Fibroblast of skin of abdomen (primary cell): ENCODE measurements at places on chromosomes 4 and X.

- DNase-seq = no peak
These were observed 22.0 kb downstream of the RUFY3 start for GRCh38 chr4:70743731-70744130.

GRCh38 chr4:80360084-80360483 lies 24.6 kb downstream of the CFAP299 start:
- DNase-seq = no peak

- no peak for DNase-seq
These were observed 123.9 kb downstream of the NAA11 start for GRCh38 chr4:79201971-79202370.

GRCh38 chrX:24294619-24295018 lies 19.2 kb downstream of the SUPT20HL2 start:
- peak; percentile 29 for DNase-seq

DNA sequence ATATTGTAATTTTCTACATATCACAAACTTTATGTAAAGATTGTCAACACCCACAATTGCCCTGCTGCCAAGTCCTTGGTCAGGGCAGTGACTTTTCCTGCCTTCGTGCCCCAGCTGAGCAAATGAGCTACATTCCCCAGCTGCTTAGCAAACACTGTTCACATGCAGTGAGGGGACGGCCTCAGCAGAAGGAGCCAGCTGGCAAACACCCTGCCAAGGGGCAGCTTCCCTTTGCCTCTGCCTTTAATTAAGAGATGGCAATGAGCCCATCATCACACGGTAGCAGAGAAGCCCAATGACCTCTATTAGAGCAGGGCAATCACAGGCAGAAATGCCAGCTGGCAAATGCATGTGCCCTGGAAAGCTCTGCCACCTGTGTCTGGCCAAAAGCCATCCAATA lies 253.4 kb downstream of the EPHA5 start:
- peak; percentile 10 for DNase-seq

DNA sequence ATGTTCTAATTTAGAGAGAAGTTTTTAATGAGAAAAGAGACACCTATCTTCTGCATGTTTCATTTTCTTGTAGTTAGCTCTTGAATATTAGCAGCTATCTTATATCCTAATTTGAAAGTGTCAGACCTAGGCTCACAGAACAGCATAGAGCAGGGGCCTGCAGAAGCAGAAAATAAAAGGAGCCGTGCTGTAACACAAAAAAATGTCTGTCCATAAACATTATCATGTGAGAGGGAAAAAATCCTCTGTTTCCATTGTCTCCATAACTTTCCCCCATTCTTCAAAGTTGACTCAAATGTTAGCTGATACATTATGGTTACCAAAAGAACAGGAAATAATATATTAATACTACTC lies 329.2 kb upstream of the EPHA5 start:
- no peak for DNase-seq

GRCh38 chr4:105952591-105952990 lies 57.3 kb downstream of the NPNT start:
- no peak for DNase-seq

- DNase-seq = peak; percentile 13
These were observed 3.9 kb downstream of the MTHFD2L start for GRCh38 chr4:74161666-74162450.
